ENCODE measurements at places on chromosomes 1 and 21. TPM values are rescaled to one million over a fixed set of nuclear protein-coding genes. Genes with fewer than 3 reads are reported as not detected.

The ZZZ3 gene
- 24.9 TPM for total RNA-seq

The CFHR3 gene
- total RNA-seq: 0.36 TPM

The CAPZB gene
- total RNA-seq: 262 TPM

The IL10RB gene
- total RNA-seq: 27.5 TPM

The FAM72A gene
- 4.2 TPM for total RNA-seq
